ENCODE measurements at places on chromosomes 7 and 10.

DNA sequence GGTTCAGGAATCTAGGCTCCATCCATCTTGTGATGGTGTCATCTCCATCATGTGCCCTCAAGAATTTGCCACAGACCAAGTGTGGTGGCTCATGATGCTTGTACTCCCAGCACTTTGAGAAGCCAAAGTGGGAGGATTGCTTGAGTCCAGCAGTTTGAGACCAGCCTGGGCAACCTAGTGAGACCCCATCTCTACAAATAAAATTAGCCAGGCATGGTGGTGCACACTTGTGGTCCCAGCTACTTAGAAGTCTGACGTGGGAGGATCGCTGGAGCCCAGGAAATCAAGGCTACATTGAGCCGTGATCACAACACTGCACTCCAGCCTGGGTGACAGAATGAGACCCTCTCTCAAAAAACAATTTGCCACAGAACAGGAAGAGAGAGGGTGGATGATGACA, 53.0 kb upstream of the SEPHS1 start:
- no peak for DNase-seq

GRCh38 chr10:93420944-93421825, 60.9 kb downstream of the MYOF start:
- DNase-seq = no peak

DNA sequence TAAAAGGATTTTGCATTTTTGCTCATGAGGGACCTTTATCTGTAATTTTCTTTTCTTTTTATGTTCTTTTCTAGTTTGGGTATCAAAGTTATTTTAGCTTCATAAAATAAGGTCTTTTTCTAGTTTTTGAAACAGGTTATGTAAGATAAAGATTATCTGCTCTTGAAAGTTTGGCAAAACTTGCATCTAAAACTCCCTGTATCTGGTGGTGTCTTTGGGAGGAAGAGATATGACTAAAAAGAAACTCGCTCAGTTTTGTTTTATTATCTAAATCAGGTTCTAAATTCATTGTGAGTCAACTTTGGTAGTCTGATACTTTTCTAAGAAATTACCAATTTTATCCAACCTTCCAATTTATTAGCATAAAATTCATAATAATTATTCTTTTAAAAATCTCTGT, 55.1 kb downstream of the VCL start:
- DNase-seq = no peak

- DNase-seq = peak; percentile 38
These were observed 1167.6 kb downstream of the NXPH1 start for GRCh38 chr7:9600974-9601373.

GRCh38 chr7:87330942-87331341, 14.5 kb upstream of the CROT start:
- no peak for DNase-seq

- no peak for DNase-seq
These were observed 23.5 kb upstream of the NKX6-2 start for GRCh38 chr10:132809232-132810140.

GRCh38 chr10:132690401-132690800, 95.5 kb downstream of the NKX6-2 start:
- DNase-seq = peak; percentile 8

- no peak for DNase-seq
These were observed 658.1 kb upstream of the MGMT start for GRCh38 chr10:128808921-128809440.

DNA sequence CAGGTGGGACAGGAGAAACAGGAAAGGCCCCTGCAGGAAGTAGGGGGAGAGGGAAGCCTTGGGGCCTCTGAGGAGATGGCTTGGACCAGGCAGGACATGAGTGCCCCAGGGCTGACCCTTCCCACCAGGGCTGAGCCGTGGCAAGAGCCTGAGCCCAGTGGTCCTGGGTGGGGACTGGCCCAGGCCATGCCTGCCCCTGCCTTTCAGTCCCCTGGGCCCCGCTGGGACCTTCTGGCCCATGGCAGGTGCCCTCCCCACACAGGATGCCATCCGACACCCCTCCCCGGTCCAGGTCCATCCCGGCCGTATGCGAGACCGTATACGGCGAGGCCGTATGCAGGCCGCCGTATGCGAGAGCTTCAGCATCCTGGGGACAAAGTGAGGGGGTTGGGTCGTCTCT, 2.0 kb downstream of the GRIFIN start:
- DNase-seq = no peak

GRCh38 chr10:110005719-110006118, 2.1 kb upstream of the ADD3 start:
- peak; percentile 43 for DNase-seq

DNA sequence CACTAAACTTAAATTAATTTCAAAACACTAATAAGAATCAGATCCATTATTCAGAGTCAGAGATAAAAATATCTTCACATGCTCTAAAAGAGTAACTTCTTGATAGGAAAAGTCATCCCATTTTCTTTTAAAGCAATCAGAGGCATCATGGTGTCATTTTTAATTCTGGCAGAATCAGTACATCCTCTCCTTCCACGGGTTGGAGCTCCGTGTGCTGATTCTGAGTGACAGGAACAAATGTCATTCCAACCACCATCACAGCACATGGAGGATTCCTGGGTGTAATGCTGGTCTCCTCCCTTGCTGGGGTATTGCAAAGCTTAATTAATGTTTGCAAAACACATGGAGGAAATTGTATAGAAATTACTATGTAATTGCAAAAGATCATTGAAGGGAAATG, 114.5 kb upstream of the IMMP2L start:
- DNase-seq = no peak

DNA sequence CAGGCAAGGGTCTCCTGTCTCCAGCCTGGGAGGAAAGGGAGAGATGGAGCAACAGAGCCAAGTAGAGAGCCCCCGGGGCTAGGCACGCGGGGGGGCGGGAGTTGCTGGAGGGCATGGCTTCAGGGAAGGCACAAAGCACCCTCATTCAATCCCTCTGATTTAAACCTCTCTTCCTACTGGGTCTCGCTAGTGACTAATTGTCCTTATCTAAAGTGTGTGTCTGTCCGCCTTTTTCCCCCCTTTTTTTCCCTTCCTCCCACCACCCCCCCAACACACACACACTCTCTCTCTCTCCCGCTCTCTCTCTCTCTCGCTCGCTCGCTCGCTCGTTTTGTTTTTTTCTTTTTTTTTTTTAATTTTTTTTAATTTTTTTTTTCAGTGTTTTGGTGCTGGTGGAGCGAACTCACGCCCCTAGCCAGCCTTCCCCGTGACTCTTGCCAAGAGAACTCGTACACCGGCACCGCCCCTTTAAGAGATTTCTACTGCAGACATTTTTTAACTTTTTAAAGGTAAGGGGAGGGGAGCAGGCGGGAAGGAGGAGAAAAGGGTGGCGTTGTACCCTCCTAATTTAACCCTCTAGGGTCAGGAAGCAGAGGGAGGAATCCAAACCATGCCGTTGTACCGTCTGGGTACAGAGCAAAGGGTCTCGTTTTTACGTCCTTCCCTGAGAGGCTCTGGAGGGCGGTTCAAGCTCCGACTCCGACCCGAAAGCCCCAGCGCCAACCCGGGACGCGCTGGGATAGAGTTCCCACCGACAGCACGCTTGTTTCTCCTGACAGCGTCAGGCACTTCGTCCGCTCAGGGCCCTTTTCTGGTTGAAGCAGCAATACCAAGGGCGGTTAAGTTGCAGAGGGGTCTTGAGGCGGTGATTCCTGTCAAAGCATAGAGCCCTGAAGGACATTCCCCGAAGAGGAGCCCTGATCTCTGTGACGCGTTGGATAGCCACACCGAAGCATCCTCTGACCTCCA, at the start of gene HPSE2:
TSS of gene HPSE2 (minus strand) at position 195 of the 969 bp plus-strand sequence.
- DNase-seq = no peak

- DNase-seq = no peak
These were observed 697 bp upstream of the SNX13 start for GRCh38 chr7:17940951-17941431.

GRCh38 chr7:129774359-129774758, 162.8 kb downstream of the NRF1 start:
- DNase-seq = peak; percentile 77

DNA sequence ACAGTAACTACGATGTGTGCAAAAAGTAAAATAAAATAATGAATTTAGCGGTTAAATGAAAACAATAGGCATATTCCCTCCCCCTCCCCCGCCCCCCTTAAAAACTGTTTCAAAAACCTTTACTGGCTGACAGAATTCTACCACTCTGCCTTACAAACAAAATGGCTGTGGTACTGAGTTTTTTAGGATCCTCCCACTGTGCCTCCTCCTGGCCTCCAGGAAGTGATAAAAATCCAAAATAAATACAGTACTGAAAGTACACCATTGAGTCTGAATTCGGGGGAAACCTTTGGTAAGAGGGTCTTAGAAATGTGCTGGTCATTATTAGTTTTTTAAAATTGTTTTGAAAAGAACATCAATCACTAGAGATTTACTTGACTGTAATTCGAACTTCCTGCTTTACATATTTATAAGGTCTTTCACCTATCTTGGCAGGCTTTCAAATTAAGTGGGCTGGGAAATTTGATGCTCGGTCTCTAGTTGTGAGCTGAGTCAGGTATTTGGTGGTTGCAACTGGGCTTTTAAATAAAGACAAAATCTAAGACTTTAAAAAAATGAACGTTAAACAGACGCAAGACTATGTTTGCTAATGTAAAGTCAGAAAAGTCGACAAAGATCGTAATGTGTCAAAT, 32.5 kb upstream of the EPC1 start:
- no peak for DNase-seq

GRCh38 chr7:141320287-141320686, 230.9 kb upstream of the AGK start:
- DNase-seq = no peak

DNA sequence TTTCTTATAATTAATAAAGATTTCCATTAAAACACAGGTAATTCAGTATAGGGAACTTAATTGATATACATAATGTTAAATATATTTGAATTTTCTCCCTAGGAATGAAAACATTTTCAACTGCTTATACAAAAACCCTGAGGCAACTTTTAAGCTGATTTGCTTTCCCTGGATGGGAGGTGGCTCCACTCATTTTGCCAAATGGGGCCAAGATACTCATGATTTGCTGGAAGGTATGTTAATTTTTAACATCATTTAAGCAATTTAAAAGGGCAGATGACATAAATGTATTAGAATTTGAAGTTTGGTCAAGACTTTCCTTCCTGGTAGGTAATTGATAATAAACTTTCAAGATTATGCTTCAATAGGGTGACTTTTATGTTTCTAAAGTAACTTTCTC, 5.8 kb downstream of the OLAH start:
- DNase-seq = no peak

- DNase-seq = no peak
These were observed 29.0 kb downstream of the MGAM2 start for GRCh38 chr7:142140401-142140959.

DNA sequence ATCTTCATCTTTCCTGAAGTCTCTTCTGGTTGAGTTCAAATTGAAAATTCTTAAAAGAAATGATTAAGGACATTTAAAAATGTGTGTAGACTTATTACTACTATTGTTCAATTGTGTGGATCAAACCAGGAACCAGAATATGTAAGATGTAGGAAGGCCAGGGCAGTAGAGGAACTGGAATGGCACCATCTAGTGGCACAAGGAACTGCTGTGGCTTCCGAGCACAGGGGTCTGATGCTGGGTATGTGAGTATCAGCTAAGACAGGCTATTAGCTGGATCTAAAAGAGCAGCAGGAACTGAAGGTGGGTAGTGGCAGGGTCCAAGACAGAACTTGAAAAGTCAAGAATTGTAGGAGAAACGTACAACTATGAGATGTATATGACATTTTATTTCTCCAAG, 247.3 kb downstream of the SEMA3A start:
- peak; percentile 28 for DNase-seq

GRCh38 chr10:33137356-33138005, 179.5 kb upstream of the ITGB1 start:
- no peak for DNase-seq

DNA sequence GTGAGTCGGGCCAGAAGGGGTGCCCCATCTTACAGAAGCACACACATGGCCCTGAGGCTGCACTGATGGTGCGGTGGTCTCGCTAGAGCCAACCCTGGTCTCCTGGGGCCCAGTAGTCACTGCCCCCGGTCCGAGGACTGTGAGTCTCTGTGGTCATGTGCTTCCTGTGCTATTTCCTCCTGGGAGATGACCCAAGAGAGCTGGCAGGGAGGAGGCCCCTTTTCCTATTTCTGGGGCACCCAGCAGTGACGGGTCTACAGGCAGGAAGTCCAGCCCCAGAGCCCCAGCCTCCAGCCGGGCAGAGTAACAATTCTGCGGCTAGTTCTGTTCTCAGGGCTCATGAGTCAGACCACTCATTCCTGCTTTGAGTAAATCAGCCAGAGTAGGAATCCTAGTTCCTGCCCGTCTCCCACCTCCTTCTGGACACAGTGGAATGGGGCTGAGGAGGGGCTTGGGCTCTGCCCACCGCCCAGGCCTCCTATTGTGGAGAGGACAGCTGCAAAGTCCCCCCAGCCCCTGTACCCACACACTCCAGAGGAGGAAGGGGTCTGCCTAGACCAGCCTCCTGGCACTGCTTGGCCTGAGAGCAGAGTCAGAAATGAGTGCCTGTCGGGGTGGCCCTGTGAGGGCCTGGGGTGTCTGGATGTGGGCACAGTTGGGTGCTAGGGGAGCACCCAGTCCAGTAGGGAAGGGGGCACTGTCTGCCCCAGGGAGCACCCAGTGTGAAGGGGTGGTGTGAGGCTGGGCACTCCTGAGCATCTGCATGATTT, 80.5 kb upstream of the PPIF start:
- DNase-seq = no peak
